ENCODE measurements at places on chromosomes 16 and 17.

GRCh38 chr17:78022425-78022824 lies 63.9 kb downstream of the TNRC6C start:
- no peak for DNase-seq

DNA sequence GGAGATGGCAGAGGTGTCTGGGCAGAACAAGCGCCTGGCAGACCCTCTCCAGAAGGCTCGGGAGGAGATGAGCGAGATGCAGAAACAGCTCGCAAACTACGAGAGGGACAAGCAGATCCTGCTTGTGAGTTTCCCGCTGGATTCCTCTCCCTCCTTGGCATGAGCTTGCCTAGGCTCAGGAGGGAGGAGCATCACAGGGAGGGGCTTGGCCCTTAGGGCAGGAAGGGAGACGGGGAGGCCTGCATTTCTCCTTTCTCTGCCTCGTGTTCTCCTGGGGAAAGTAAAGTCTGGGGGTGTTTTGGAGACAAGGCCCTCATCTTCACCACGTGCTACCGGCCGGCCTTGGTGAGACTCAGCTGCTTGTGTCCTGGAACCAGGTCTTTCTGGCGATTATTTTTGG lies 18.0 kb upstream of the DBNDD1 start:
- DNase-seq: no peak

- no peak for DNase-seq
Measured at GRCh38 chr16:49455181-49455990, 81.8 kb downstream of the C16orf78 start.

- DNase-seq: no peak
Measured at GRCh38 chr16:14538604-14539003, 91.5 kb downstream of the PARN start.

GRCh38 chr17:1232786-1233185 lies 37.5 kb upstream of the BHLHA9 start:
- no peak for DNase-seq

- no peak for DNase-seq
Measured at GRCh38 chr17:11900041-11900476, 97.2 kb downstream of the ZNF18 start.

DNA sequence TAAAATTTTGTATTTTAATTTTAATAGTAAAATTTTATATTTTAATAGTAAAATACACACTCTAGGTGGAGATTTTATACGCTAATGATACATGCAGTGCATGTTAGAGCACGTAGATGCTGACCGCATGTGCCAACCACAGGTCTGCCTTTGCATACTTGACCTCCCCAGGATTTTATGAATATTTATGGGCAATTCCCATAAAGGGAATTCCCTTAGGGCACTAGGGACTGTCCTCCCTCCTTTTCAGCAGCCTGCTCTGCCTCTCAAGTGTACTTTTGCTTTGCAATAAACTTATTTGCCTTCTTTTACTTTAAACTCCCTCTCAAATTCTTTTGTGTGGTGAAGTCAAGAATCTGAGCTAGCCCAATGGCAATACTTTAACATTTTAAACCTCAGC lies 217.7 kb upstream of the CDH8 start:
- no peak for DNase-seq

DNA sequence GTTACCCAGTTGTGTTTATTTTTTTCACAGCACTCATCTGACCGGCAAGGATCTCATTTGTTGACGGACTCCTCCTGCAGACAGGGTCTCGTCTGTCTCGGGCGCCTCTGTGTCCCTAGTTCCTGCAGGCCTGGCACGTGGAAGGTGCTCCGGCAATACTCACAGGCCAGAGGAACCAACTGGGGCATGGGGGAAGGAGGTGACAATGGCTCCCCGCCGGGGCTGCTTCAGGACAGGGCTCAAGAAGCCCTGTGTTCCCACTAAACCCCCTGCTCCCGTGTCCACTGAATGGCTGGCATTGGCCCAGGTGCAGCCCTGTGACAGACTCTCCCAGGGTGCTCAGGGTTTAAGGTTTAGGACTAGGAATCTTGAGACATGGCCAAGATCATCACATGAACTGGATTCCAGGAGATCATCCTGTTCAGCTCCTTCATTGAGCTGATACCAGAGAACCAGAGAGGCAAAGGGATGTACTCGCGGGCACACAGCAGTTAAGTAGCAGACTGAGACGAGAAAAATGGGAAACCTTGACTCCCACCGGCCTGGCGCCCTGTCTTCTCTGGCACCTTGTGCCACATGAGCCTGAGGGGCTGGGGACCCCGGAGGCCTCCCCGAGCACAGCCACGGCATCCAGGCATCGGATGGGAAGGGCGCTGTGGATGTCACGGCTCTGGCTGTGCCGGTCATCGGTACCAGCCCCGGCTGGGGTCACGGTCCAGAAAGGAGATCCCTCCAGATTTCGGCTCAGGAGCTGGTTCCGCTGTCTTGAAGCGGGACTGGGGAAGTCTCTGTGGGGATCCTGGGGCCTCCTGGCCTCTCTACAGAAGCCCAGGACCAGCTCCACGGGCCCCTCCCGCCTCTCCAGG lies 29.0 kb downstream of the TIMM22 start:
- no peak for DNase-seq

DNA sequence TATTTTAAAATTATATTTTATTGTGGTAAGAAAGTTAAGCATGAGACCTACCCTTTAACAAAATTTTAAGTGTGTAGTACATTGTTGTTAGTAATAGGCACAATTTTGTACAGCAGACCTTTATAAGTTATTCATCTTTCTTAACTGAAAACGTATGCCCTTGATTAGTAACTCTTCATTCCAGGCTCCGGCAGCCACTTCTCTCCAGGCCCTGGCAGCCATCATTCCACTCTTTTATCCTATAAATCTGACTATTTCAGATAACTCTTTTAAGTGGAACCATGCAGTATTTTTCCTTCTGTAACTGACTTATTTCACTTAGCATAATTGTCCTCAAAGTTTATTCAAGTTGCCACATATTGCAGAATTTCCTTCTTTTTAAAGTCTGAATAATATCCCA lies 348.2 kb downstream of the CDH11 start:
- no peak for DNase-seq

DNA sequence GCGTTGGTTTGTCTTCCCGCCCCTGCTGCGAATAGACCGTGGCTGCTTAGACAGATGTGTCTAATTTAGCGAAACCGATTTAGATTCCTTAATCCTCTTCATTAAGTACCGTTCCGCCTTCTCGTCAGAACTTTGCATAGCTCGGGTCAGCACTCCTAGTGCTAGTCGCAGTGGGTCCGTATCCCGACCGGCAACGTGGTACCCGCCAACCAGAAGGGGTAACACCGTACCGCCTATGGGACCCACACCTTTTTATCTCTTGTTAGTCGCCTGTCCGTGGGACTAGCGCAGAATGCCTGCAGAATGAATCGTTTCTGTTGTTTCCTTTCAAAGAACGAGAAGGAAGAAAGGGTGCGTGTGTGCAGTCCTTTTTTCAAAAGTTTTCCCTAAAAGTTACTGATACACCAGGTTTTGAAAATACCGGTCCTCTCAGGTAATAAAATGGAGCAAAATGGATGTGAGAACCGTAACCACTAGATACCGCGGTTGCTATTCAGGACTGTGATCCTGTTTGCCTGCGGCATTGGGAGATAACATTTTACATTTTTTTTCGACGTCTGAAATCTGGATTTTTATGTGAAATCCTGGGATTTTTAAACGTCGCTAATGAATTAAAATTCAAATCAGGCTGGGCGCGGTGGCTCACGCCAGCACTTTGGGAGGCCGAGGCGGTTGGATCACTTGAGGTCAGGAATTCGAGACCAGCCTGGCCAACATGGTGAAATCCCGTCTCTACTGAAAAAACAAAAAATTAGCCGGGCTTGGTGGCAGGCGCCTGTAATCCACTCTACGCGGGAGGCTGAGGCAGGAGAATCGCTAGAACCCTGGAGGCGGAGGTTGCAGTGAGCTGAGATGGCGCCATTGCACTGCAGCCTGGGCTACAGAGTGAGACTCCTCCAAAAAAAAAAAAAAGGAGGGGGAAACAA lies 998 bp upstream of the SRSF1 start:
- no peak for DNase-seq

DNA sequence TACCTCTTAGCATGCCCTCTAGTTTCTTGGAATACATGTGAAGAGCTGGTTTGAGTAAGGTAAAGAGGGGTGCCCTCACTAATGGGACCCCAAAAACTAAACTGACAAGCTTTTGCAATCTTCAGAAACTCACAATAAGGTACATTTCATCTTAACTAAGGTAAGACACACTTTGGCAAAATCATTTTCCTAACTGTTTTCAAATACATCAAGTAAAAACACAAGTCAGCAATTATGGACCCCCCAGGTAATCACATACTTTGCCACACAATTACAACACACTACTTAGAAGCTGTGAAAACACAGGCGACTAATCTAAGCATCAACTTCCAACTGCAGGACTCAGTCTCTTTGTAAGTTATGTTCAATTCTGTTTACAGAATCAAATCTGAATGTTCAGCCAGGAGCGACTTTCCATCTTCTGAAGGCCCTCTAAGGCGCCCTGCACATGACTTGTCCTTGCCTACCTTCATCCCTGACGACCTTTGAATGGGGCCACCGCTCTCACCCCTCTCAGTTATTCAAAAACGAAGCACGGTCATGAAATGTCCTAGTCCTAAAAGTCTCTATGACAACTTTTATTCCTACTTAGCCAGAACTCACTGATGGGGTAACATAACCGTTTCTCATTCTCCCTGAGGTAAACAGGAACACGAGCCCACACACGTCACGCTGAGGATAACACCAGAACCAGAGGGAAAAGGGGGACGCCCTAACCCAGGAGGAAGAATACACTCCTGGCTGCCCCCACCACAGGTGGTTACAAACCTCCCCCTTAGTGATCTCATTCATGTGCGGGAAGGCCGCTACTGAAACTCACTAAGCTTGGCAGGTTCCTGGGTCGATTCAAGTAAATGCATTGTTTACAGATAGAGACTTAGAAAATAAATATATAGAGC lies 5.5 kb downstream of the CREBBP start:
- no peak for DNase-seq

GRCh38 chr17:82751171-82751570 lies 694 bp upstream of the TBCD start:
- peak; percentile 5 for DNase-seq

- DNase-seq: no peak
Measured at GRCh38 chr16:72474501-72475123, 302.7 kb upstream of the PMFBP1 start.

DNA sequence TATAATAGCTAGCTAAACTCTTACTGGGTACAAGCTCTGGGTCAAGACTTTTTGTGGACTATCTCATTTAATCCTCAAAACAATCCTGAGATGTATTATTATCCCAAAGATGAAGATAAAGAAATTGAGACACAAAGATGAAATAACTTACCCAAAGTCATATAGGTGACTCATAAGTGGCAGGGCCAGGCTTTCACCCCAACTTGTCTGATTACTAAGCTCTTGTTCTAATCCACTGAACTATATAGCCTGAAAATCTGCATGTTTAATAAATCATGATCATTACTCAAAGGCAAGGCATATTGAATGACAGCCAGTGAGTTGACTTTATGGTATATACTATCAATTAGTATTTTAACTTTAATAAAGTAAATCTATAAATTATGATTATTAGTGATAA lies 77.4 kb downstream of the SKAP1 start:
- DNase-seq: no peak

GRCh38 chr17:56171186-56171959 lies 18.1 kb downstream of the ANKFN1 start:
- no peak for DNase-seq

- DNase-seq: no peak
Measured at GRCh38 chr16:67649494-67649931, 4.6 kb downstream of the CARMIL2 start.

DNA sequence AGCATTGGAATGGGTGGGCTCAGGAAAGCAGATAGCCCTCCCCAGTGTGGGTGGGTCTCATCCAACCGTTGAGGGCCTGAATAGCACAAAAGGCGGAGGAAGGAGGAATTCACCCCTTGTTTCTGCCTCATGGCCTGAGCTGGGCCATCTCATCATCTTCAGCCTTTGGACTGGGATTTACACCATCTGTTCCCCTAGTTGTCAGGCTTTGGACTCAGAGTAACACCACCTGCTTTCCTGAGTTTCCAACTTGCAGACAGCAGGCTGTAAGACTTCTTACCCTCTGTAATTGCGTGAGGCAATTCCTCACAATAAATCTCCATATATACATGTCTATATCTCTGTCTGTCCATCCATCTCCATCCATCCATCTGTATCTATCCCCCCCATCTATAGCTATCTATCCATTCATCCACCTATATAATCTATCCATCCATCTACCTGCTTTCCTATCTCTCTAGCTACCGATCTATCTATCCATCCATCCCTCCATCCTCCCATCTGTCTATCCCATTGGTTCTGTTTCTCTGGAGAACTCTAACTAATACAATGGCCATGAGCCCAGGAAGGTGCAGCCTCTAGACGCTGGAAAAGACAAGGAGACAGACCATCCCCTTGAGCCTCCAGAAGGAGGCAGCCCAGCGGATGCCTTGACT lies 21.3 kb downstream of the DNAH17 start:
- no peak for DNase-seq

DNA sequence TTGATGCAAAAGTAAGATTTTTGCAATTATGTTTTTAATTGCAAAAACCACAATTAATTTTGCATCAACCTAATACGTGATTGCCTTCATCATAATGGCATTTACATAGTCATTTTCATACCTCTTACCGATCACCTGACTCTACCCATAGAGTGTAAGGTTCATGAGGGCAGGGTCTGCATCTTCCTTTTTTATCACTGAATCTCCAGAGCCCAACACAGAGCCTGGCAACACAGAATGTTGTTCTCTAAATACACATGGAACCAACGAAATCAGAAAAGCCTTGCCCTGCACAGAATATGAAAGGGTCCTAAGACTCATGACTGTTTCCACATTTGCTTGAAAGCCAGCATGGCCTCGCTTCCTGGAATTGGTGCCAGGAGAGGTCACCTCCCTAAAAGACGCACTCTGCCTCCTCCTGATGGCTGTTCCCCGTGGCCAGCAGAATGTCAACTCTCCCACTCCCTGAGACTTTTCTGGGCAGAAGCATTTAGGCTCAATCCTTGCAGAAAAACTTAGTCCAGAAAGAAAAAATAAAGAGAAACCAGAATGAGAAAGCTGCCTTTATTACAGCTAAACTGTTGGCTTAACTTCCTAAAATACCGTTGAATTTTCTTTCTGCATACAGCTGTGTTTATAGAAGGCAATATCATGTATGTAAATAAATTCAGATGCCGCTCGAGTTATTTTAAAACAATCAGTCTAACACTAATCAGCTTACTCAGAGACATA lies 327.8 kb upstream of the MAF start:
- no peak for DNase-seq

GRCh38 chr17:4479982-4480751 lies 18.5 kb upstream of the SPNS2 start:
- DNase-seq: no peak

- no peak for DNase-seq
Measured at GRCh38 chr16:84501077-84501735, 3.3 kb downstream of the MEAK7 start.

- DNase-seq: no peak
Measured at GRCh38 chr17:48301002-48301401, 129.0 kb downstream of the SKAP1 start.

All from activated CD4-positive, alpha-beta T cell treated with anti-CD3 and anti-CD28 coated beads, Interleukin-2, amount 50 U/mL, for 1 hour (primary cell).